ENCODE measurements at places on chromosomes 2 and 18.

DNA sequence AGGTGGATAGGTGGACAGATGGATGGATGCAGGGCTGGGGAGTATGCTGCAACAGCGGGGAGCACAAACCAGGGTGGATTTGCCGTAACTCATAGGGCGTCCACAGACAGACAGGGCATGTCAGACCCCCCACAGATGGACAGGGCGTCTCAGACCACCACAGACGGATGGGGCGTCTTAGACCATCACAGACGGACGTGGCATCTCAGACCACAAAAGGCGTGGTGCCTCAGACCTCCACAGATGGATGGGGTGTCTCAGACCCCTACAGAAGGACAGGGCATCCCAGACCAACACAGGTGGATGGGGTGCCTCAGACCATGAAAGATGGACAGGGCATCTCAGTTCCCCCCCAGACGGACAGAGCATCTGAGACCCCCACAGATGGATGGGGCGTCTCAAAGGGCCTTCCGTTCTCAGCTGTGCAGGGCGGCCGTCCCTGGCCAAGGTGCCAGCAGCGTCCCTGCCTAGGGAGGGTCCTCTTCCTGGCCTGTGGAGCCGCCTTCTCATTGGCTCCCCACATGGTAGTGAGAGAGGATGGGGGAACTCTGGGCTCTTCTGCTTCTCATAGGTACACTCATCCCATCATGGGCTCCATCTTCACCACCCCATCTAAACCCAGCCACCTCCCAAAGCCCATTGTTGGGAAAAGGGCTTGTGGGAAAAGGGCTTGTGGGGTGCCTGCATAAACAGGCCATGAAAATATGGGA lies 2.1 kb downstream of the ANKMY1 start:
- no peak for DNase-seq

- no peak for DNase-seq
Measured at GRCh38 chr2:231666171-231667095, 41.9 kb upstream of the PTMA start.

DNA sequence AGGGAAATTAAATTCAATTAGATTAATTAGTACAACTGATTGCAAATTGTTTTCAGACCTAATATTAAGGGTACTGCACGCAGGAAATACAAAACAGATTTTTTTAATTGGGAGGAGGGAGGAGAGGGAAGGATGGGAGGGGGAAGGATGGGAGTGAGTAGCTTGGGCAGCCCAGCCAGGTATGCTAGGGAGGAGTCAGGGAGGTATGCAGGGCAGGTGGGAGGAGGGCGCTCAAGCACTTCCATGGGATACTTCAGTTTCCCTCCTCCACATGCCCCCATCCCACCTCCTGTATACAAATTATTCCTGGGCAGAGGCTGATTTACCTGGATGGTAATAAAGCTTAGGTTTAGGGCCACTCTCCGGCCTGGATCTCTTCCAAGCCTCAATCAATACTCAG lies 76.6 kb upstream of the CAPN13 start:
- DNase-seq, result no peak

GRCh38 chr2:42917425-42917927 lies 125.1 kb upstream of the HAAO start:
- DNase-seq, result no peak

DNA sequence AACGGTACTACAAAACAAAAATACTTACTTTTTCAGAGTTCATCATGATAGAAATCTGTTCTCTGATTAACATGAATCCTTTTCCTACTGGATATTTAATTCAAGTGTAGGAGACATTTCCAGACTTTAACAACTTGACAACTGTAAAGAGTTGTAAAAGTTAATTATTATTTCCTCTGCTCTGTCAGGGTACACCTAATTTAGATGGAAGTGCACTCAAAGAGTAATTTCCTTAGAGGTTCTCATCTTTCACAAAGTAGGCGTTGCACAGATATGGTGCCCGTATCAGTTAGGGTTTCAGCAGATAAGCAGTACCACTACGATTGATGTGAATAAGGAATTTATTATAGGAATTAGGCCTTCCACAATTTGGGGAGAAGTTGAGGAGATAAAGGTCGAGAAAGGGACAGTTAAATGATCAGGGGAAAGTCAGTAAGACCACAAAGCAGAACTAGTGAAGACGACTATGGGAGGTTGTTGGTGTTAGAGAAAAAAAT lies 16.2 kb upstream of the PDE11A start:
- no peak for DNase-seq

DNA sequence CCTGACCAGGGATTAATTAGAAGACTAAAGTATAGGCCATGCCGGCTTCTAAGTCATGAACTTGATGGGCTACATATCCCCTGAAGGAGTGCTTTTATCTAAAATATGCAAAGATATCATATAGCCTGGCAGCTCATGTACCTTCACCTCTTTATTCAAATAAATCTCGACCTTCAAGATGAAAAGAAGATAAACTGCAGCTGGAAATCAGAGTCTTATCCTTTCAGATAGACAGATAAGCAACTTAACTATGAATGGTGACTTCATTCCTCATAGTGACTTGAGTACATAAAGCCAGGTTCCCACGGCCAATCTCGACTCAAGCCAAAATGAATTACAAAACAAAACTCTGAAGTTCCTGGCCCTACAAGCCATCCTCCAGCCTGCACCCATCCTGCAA lies 165.3 kb upstream of the KLHL29 start:
- DNase-seq, result no peak

GRCh38 chr2:170282851-170283250 lies 104.9 kb downstream of the MYO3B start:
- DNase-seq, result no peak

GRCh38 chr2:651951-652373 lies 25.2 kb downstream of the TMEM18 start:
- DNase-seq, result no peak

GRCh38 chr2:3066831-3067230 lies 310.8 kb downstream of the EIPR1 start:
- no peak for DNase-seq

DNA sequence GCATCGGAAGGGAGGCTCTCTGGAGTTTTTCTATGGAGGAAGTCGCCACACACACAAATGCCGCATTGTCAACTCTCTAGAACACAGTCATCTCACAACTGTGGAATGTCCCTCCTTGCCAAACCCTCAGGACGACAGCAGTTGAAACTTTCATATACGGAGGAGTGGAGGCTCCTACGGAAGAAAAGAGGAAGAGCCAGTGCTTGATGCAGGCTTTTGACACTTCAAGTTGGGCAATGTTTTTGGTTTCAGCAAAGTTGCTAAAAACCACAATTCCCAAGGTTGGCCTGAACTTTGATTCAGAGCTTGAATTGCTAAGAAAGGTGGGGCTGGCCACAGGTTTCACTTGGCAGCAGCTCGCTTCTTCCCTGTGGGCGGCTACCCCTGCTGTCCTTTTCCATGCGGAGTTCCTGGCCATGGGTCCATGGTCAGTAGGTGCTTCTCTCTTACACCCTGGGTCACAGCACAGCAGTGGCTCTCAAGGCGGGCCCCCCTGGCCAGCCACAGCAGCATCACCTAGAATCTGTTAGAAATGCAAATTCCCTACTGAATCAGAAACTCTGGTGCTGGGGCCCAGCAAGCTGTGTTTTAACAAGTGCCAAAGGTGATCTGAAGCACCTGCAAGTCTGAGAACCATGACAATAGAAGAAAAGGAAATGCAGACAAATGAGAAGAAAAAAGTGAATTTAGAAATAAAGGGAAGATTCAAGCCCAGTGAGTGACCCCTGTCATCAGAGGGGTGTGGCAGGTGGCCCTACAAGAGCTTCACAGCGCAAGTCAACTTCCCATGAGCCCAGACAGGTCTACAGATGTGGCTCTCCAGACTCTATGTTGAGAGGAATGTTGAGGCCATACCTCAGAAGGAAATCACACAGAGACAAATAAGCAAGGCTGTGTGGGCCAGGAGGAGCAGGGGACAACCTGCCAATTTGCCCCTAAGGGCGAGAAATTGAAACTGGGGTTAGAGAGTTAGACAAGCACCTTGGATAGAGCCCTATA lies 856.4 kb downstream of the RNF144A start:
- no peak for DNase-seq

- DNase-seq, result no peak
Measured at GRCh38 chr18:23689031-23689615, at the start of gene LAMA3. Gene LAMA3 (plus strand): TSS chr18:23689453. CDS start chr18:23689684, 231 bp downstream.

- DNase-seq, result no peak
Measured at GRCh38 chr2:54634564-54635511, 88.6 kb upstream of the EML6 start.

- no peak for DNase-seq
Measured at GRCh38 chr18:21599585-21600525, 649 bp downstream of the ESCO1 start.

DNA sequence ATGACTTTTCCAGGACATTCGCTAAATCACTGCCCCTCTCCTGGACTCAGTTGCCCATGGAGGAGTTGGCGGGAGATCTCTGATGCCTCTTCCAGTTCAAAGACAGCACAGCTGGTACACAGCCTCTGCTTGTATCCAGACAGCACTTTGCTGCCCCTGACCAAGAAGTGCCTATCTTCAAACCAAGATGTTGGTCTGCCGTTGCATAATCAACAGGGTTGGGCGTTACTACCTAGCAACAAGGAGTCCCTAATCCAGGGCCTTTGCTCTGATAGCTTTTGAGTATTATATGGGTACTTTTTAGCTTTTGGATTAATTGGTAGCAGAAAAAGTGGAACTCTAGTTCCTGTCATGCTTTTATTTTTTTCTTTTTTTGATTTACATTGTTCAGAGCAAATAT lies 166.6 kb downstream of the FAM210A start:
- no peak for DNase-seq

DNA sequence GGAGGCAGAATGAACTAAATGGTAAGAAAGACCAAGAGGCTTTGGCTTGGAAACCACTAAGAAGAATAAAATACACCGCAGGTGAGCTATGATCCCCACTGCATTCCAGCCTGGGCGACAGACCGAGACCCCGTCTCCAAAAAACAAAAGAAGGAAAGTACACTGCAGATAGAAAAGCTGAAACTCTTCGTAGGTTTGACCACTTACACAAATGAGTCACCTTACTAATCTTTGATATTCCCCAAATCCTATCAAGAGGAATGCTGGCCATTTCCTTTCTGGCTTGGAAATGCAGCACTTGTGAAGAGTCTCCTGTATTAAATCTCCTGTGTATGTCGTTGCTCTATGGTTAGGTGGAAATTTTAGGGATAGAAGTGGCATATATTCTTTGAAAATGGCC lies 108.8 kb downstream of the MTCL1 start:
- DNase-seq, result no peak

DNA sequence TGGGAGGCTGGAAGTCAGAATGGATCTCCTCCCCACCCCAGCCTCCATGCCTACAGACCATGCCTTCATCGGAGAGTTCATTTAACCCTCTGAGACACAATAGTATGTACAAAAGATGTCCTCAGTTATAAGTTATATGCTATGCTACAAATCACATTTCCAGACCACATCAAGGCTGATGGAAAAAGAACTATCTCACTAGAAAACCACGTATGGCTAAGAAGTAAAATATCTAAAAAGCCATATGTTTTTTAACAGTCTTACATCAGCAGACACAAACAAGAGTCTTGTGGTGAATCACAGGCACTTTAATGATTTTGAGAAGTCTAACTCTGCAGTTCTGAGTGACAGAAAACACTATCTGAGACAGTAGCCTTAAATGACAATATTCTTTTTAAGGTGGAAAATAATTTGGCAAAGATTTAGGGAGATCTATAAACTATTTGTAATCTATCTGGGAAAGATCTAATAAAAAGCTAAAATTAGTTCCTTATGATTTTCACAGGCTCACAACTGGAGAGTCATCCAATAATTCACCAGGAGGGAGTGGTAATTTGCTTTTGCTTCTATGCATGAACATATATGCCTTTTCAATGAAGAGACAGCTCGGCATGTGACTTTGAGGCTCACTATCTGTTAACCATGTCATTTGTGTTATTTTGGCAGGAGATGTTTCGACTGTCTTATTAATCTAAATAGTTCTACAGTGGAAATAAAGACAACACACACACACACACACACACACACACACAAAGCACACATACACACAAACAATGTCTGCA lies 197.5 kb downstream of the IRS1 start:
- no peak for DNase-seq

DNA sequence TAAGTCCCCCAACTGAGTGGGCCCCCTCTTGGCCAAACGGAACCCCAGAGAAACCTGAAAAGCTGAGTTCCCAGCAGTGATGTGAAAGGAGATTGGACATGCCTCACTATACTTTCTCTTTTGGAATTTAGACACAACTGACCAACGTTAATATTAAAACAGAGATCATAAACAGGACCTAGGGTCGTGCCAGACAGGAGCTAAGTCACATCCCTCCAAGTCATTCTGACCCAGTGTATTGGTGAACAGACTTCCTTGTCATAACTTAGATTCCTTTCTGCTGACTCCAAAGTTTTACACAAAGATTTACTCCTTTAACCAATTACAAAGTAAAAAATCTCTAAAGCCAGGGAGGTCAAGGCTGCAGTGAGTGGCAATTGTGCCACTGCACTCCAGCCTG lies 46.9 kb downstream of the UXS1 start:
- no peak for DNase-seq

DNA sequence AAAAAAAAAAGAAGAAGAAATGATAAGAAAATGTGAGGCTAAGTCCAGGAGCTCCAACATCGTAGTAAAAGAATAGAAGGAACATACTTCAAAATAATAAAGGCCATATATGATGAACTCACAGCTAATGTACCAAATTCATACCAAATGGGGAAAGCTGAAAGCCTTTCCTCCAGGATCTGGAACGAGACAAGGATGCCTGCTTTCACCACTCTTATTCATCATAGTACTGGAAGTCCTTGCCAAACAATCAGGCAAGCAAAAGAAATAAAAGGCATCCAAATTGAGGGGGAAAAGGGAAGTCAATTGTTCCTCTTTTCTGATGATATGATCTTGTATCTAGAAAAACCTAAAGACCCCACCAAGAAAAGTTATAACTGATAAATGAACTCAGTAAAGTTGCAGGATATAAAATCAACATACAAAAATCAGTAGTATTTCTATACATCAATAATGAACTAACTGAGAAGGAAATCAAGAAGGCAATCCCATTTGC lies 170.6 kb downstream of the METTL4 start:
- DNase-seq, result no peak

GRCh38 chr2:66435549-66435875 lies 587 bp downstream of the MEIS1 start:
- DNase-seq, result no peak

- DNase-seq, result no peak
Measured at GRCh38 chr2:15804691-15805090, 135.7 kb upstream of the MYCN start.

- no peak for DNase-seq
Measured at GRCh38 chr18:59388817-59389216, 29.8 kb upstream of the LMAN1 start.

- DNase-seq, result no peak
Measured at GRCh38 chr2:15780234-15780633, 160.1 kb upstream of the MYCN start.

DNA sequence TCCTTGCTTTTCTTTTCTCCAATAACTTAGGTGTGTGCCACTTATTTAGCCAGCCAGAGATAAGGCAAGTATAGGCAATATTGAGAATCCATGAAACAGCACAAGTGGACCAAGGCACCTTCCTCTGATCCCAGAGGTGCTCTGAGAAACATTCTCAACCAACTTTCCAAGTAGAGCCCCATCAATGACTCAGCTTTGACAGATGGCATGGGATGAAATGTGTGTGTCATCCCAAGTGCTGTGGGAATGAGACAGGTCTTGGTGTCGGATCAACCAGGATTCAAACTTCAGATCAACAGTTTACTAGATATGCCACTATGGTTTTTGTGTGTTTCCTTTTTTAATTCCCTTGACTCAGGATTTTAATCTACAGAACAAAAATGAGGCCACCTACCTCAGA lies 164.0 kb downstream of the GRB14 start:
- no peak for DNase-seq

GRCh38 chr2:17590342-17590911 lies 49.9 kb downstream of the VSNL1 start:
- DNase-seq, result no peak
